ENCODE measurements at places on chromosomes 13 and 19.

DNA sequence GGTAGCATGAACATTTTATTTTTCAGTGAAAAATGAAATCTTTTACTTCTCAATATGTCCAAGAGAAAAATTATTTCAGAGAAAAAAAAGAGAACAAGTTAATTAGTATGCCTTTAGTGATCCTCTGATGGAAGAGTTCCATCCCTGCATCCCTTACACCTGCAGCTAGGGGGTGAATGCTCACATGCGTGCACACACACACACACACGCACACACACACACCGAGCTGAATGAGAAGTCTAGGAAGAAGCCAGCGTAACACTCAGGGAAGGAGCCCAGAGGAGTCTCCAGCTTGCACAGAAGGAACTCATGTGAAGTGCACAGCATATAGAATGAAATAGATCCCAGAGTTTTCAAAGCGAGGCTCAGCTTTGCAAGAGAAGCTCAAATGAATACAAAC is 510.5 kb downstream of the IRS2 start:
- DNase-seq, result no peak

- DNase-seq, result no peak
Measured at GRCh38 chr19:34475975-34476594, 5.5 kb upstream of the WTIP start.

- DNase-seq, result no peak
Measured at GRCh38 chr13:27035892-27036235, 135.7 kb downstream of the USP12 start.

DNA sequence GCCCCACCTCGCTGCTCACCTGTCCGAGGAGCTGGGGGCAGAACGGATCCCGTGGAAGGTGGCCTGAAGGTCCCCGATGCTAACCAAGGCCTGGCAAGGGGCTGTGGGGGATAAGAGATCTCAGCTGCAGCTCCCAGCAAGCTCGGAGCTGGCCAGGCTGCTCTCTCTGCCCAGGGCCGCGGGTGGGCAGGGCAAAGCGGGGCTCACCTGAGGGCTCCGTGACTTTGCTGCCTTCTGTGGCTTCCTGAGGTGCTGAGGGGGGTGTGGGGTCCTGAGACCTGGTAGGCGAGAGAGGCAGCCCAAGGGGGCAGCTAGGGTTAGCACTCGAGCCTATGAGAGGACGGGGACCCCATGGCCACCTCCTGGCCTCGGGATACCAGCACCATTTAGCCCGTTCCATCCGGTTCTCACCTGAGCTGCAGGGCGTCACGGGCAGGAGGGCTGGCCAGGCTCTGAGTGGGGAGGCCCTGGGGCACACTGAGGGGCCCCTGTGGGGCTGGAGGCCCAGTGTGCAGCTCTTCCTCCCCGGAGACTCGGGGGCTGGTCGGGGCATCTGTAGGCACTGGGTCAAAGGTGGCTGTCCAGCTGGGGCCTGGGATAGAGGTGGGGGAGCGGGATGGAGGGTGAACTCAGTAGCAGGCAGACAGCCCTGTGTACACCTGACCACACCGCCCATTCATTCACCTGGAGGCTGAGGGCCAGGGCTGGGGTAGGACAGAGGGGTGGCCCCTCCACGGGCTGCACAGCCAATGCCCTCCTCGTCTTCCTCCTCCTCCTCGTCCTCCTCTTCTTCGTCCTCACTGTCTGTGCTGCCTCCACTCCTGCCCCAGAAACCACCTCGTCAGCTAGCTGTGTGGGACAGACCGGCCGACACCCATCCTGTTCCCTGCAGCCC is 3.1 kb upstream of the TMEM86B start:
- no peak for DNase-seq

DNA sequence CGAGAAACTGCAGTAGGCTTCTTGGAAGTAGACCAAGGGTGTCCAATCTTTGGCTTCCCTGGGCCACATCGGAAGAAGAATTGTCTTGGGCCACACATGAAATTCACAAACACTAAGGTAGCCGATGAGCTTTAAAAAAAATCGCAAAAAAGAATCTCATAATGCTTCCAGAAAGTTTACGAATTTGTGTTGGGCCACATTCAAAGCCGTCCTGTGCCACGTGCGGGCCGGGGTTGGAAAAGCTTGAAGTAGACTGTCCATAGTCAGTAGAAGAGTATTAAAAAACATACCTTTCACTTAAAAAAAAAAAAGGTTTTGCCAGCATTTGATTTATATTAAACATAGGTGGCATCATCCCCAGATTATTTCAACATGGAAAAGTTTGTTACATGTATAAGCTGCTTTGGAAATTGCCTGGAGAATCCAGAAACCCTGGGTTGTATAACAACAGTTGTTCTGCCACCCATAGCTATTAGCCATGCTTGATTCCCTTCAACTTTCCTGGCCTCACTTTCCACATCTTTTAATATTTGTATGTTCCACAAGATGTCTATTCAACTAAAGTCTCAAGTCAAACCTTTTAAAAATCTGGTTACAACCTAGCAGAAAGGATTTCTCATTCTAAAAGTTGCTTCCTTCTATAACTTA is 1.0 kb downstream of the IFT88 start:
- DNase-seq, result no peak

DNA sequence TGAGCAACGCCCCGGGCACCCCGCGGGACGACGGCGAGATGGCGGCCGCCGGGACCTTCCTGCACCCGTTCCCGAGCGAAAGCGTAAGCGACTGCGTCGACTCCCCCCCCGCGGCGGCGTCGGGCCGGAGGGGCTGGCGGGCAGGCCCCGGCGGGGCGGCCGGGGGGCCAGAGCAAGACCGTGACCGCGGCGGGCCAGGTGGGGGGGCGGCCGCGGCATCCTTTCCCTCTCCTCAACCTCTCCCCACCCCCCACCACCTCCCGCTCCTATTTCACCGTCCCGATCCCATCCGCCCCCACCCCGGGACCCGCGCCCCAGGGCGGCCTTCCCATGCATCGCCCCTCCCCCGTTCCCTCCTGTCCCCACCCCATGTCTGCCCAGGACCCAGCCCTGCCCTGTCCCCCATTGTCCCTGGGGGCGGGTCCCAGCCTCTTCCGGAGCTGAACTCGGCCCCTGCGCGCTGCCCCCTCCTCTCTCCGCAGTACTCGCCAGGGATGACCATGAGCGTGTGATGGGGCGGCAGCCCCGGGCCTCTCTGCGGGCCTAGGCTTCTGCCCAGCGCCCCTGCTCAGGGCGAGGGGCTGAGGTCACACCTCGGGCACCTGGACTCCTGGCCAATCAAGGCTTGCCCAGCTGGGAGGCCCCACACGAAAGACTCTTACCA is 4.1 kb downstream of the ISYNA1 start:
- DNase-seq, result no peak

GRCh38 chr19:3556978-3557460 is 367 bp downstream of the MFSD12 start:
- peak; percentile 63 for DNase-seq

DNA sequence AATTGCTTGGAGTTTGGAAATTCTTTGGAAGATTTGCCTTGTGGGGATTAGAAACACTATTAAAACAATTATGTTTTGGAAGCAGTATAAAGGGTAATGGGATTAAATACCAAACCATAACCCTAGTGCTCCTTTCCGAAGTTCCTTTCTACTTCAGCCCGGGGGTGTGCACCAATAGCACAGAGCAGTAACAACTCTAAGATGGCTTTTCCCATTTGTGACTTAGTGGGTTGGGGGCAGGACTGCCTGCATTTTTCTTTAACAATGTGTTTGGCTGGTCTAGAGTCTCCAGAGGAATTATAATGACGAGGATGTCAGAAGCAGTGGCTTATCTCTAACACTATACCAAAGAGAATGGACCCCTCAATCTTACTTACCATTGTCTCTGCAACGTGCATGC is 11.9 kb upstream of the IL17D start:
- DNase-seq, result no peak

- DNase-seq, result no peak
Measured at GRCh38 chr19:5075597-5075996, 106.7 kb downstream of the KDM4B start.

DNA sequence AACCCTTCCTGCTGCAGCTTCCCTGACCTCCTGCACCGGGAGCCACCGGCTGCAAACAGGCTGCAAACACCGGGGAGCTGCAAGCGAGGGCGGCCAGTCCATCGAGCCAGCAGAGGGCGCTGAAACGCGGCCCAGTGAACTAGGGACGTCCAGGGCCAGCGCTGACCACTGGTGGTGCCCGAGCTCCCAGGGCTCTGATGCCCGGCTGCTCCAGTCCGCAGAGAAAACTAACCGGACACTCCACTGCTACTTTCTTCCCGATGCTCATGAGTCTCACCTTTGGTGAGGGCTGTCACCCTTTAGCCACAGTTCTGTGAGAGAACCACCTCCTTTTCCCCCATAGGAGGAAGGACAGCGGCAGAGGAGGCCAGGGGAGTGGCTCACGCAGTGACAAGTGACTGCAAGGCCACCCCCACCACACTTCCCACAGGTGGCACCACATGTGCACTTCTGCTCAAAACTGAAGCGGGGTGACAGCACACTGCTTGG is 82.8 kb upstream of the MTIF3 start:
- DNase-seq, result peak; percentile 16

GRCh38 chr13:21957833-21958232 is 287.0 kb downstream of the FGF9 start:
- no peak for DNase-seq

- DNase-seq, result no peak
Measured at GRCh38 chr13:53405616-53406015, 377.0 kb downstream of the OLFM4 start.

GRCh38 chr19:46958532-46958931 is 61.1 kb upstream of the NPAS1 start:
- DNase-seq, result no peak

DNA sequence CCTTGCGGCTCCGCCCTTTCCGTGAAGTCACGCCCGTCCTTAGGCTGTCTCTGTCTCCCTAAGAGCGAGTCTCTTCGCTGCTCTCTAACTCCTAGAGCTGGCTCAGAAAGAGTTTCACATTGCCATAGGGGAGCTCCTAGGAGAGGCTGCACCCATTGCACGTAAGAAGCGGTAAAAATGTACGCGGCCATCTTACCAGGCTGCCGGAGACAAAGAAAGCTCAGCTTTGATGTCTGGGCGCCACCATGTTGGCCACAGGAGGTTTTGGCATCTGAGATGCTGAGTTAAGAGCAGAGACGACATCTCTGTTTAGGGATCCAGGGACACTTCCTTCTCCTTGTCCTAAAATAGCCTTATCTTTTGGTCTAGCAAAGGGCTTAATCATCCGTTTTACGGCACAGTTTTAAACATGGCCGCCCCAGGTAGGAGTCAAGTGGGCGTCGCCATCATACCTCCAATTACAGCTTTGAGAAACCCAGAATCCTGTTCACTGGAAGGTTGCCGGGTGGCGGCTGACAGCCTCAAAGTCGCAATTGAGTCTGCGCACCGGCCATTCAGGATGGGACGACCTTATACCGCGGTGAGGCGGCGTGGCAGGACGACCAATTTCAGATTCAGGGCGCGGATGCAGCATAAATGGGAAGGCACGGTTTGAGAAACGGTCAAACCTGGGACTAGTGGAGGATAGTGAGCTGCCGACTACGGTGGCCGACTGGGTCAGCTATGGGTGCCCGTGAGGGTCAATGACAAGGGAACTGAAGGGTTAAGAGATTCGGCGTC is at the start of gene ZNF793:
ZNF793 (plus strand) TSS at position 553 of the 780 bp plus-strand sequence. CDS start 16,501 bp downstream, outside the sequence.
- peak; percentile 18 for DNase-seq
